ENCODE measurements at places on chromosomes 2 and 18. TPM values are rescaled to one million over a fixed set of nuclear protein-coding genes. Genes with fewer than 3 reads are reported as not detected.

- peaks cover 11% of the 10 kb centered on the region for H3K4me1 ChIP-seq
- H3K36me3 ChIP-seq, result peaks cover 21% of the 10 kb centered on the region
- H3K4me3 ChIP-seq, result no peak overlapping the region
- DNase-seq, result no peak
- H3K27me3 ChIP-seq, result no peaks in the 10 kb centered on the region
These were observed 173.0 kb downstream of the CTIF start for GRCh38 chr18:48711651-48712486.

DNA sequence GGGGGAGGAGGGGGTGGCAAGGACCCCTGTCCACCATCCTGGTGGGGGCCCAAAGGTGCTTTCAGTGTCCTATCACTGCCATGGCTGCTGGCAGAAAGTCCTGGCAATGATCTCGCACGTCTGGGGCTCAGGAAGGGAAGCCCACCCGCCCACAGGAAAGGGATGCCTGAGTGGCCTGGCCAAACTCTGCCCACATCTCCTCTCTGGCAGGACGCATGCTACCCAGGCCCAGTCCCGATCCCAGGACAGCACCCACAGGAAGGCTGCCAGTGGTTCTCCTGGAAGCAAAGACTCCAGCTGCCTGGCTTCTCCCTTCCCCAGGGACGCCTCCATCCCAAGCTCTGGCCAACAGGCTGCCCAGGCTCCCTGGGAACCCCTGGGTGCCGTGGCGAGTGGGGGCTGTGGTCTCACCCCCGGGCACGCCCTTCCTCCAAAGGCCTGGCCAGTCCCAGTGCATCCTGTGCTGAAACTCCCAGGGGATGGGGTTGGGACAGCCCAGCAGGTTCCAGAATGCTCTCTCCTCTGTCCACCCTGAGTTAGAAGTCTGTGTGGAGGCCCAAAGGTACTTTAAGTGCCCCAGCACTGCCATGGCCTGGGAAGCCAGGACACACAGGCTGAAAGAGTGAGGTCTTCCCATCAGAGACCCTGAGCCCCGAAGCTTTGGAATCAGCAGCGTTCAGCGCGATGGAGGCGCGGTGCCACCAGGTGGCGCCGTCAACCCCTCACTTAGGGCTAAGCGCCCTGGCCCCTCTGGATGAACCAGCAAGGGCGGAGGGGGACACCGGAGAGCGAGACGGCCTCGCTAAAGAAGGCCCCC lies 29.8 kb upstream of the TAF1B start:
- H3K27ac ChIP-seq, result peak overlapping the region; percentile 58
- peak; percentile 85 for DNase-seq
- H3K27me3 ChIP-seq, result no peaks in the 10 kb centered on the region
- H3K4me1 ChIP-seq, result peaks cover 19% of the 10 kb centered on the region
- peak overlapping the region; percentile 57 for H3K4me3 ChIP-seq

HOXD13 gene
- total RNA-seq, result 0.43 TPM

DNA sequence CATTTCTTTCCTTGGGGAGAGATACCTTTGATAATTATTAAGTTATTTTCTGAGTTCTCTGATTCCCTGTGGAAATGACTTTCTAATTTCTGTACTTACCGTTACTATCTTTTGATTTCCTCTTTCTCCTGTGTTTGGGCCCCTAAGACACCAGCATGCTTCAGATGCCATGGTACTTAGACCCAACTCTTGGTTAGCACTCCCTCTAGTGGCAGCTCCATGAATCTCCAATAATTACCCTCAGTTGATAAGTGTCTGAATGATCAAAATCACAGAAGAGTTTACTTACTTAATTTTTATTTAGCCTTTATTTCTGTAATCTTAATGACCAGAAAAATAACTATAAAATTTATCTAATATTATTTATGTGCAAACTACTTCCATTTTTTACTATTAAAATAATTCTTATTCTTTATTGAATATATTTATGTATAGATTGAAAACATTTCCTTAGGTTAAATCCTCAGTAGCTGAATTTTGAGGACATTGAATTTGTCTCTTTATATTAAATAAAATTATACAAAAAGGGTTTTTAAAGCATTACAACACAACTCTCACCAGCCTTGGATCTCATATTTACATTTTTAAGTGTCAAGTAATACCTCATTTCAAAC lies 300.4 kb downstream of the KCNS3 start:
- H3K4me1 ChIP-seq, result peaks cover 5% of the 10 kb centered on the region
- peaks cover 22% of the 10 kb centered on the region for H3K27me3 ChIP-seq
- no peak for DNase-seq
- H3K27ac ChIP-seq, result no peak overlapping the region
- H3K4me3 ChIP-seq, result no peak overlapping the region

ARHGEF4 gene
- total RNA-seq, result 15.7 TPM

FHOD3 gene
- total RNA-seq, result 3.8 TPM

GRCh38 chr2:160920791-160921303 lies 239.4 kb upstream of the TANK start:
- H3K27ac ChIP-seq, result peak overlapping the region; percentile 19
- no peak for DNase-seq
- no peaks in the 10 kb centered on the region for H3K36me3 ChIP-seq
- H3K4me3 ChIP-seq, result peak overlapping the region; percentile 2
- no peaks in the 10 kb centered on the region for H3K27me3 ChIP-seq

SOWAHC gene
- total RNA-seq, result 15.5 TPM

MC5R gene
- not detected for total RNA-seq

Data from type B pancreatic cell (in vitro differentiated cells).